ENCODE measurements at places on chromosomes 7 and 10.

DNA sequence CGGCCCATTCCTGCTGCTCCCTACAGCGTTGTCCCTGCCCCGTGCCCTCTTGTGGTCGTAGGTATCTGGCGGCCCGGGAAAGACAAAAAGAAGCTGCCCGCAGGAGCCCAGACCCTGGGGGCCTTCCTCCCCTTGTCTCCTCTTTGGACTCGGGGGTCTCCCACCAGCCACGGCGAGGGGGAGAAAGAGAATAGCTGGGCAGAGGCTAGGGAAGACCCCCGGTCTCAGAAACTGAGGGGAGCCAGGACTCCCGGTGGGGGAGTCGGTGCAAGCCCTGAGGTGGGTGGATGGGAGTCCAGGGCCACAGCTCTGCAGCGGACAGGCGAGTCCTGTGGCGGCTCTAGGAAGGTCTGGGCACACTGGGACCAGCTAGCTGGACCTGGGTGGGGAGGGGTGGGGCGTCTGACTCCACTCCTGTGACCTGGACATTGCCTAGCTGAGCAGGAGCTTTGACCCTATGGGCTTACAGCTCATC is 1.3 kb upstream of the SH2D4B start:
- peak; percentile 47 for DNase-seq

DNA sequence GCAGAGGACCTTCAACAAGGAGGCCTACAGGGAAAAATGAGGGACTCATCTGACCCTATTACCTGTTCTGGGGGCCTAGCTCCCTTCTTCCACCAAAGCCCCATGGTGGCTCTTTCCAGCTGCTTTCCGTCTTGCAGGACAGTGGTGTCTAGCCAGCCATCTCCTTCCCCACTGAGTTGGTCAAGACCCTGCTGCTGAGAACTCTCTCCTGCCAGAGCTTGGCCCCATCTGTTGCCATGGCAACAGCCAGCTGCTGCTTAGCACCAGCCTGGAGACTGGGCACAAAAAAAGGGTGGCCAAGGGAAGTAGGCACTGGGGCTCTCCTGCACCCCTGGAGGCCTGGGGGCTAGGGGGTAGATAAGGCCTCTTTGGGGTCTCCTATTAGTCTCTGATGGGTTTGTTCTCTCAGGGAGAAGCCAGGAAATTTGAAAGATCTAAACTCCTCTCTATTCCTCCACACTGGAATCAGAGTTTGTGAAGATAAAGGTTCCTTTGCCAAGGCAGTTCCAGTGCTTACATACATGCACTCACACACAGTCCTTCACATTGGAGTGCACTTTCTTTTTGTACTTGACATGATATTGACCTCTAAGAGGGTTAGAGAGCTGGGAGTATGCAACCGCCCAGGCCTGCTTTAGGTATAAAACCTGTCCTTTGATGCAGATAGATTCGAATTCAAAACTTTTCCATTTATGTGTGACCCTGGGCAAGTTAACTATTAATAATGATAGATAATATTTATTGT is 15.8 kb downstream of the TSPAN33 start:
- DNase-seq = no peak

- DNase-seq = no peak
Observed at GRCh38 chr10:123800289-123800688, 91.3 kb downstream of the CPXM2 start.

DNA sequence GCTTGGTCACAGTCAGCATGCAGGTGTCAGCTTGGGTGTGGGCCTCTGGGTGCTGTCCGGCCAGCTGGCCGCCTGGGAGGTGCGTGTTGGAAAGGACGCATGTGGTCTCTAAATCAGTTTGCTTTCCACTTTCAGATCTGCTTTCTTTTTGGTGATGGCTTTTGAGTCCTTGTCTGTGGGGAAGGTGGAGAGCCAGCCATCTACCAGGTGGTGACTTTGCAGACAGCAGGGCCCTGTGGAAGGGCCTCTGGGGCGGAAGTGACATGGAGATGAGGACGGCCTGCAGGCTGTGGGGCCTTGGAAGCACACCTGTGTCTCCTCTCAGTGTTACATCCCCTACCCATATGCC is 59.4 kb downstream of the WDR37 start:
- no peak for DNase-seq

DNA sequence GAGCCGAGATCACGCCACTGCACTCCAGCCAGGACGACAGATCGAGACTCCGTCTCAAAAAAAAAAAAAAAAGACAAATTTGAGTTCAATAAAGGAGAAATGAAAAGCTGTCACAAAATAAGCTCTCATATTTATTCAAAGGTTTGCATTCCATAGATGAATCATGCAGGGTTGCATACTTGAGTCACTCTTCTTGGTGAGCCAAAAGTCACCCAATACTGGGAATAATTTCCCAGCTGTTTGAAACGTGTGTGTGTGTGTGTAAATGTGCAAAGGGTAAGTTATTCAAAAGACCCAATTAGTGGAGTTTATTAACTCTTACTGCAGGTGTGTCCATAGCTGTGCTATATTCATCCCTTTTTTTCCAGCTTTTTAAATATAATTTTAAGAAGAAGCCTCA is 297.7 kb downstream of the CCDC3 start:
- DNase-seq = no peak

DNA sequence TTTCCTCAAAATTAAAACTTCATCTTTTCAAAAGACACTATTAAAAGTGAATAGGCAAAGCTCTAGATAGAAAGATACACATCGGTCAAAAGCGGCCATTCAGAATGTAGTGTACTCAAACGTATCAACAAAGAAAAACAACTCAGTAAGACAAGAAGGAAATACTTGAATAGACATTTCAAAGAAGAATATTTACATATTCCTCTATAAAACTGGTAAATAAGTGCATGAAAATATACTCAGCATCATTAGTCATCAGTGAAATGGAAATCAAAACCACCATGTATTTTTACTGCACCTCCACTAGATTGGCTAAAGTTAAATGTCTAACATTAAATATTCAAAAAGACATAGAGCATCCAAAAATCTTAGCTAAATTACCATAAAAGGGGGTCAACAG is 551.1 kb upstream of the SORCS1 start:
- DNase-seq = no peak

DNA sequence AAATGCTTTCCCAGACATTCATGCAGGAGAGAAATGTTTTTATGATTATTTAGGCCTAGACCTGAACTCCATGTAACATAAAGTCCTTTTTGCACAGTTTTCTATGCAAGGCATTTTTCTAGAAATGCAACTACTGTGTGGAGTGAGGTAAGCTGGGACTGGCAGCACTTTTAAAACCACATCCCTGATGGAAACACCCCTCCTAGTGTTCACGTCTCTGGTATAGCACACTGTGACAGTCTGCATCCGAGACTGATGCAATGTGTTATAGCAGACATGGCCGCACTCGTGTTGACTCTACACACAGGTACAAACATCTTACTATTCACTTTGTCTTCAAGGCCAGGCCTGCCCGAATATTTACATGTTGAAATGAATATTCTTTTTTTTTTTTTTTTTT is 19.3 kb upstream of the ERCC6 start:
- DNase-seq = no peak
